IMR-90 (cell line): ENCODE measurements at places on chromosomes 2 and 18. TPM values are rescaled to one million over a fixed set of nuclear protein-coding genes. Genes with fewer than 3 reads are reported as not detected.
A peak's percentile ranks its signal among the peaks of the same experiment; 100 is the strongest.

KRTCAP3 gene
- not detected in 2 replicates for total RNA-seq

MLPH gene
- 13.8 and 13.9 TPM in 2 replicates for total RNA-seq

TDRD15 gene
- total RNA-seq, result not detected in 2 replicates

ZC3H15 gene
- 22.9 and 65.0 TPM in 2 replicates for total RNA-seq

PIEZO2 gene
- total RNA-seq, result 3.3 and 4.1 TPM in 2 replicates

TUBA3E gene
- not detected in 2 replicates for total RNA-seq

PPM1G gene
- 95.9 and 99.2 TPM in 2 replicates for total RNA-seq

AQP12B gene
- total RNA-seq, result not detected in 2 replicates

GRCh38 chr2:36027616-36028015, 328.0 kb upstream of the CRIM1 start:
- H3K4me1 ChIP-seq, result no peaks in the 10 kb centered on the region
- no peak overlapping the region for H3K27ac ChIP-seq
- no peaks in the 10 kb centered on the region for H3K27me3 ChIP-seq
- H3K4me3 ChIP-seq, result no peak overlapping the region
- DNase-seq, result no peak
- H3K36me3 ChIP-seq, result no peaks in the 10 kb centered on the region

DNA sequence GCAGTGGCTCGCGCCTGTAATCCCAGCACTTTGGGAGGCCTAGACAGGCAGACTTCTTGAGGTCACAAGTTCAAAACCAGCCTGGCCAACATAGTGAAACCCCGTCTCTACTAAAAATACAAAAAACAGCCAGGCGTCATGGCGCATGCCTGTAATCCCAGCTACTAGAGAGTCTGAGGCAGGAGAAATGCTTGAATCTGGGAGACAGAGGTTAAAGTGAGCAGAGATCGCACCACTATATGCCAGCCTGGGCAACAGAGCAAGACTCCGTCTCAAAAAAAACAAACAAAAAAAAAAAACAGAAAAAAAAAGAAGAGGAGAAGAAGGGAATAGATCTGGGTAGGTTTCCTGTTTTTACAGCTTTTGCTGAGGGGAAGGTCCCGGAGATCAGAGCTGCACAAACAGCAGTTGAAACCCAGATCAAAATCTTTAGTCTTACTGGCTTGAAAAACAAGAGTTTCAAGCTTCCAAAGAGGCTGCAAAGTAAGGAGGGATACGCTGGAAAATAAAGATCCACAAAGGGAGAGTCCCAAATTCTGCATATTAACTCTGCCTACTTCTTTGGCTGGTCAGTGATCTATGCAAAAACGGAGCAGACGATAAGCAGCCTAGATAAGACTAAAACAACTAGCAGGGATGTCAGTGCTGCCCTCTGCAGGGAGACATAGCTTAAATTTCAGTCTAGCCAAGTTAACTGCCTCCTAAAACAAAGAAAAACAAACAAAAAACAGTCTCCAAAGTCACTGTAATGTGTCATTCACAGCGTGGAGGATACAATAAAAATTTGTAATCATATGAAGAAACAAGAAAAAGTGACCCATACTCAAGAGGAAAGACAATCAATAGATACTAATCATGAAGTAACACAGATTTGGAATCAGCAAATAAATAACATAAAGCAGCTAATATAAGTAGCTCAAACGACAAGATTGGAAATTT, 74.1 kb downstream of the TLK1 start:
- peak; percentile 68 for DNase-seq
- H3K4me3 ChIP-seq, result no peak overlapping the region
- no peak overlapping the region for H3K27ac ChIP-seq

- H3K4me1 ChIP-seq, result peaks cover 11% of the 10 kb centered on the region
Measured at GRCh38 chr18:70301667-70302066, 12.8 kb downstream of the SOCS6 start.

GRCh38 chr2:192544371-192544955, 349.7 kb upstream of the TMEFF2 start:
- no peak overlapping the region for H3K4me3 ChIP-seq
- no peaks in the 10 kb centered on the region for H3K36me3 ChIP-seq
- H3K4me1 ChIP-seq, result no peaks in the 10 kb centered on the region
- no peak for DNase-seq
- no peak overlapping the region for H3K27ac ChIP-seq
- H3K27me3 ChIP-seq, result no peaks in the 10 kb centered on the region

DNA sequence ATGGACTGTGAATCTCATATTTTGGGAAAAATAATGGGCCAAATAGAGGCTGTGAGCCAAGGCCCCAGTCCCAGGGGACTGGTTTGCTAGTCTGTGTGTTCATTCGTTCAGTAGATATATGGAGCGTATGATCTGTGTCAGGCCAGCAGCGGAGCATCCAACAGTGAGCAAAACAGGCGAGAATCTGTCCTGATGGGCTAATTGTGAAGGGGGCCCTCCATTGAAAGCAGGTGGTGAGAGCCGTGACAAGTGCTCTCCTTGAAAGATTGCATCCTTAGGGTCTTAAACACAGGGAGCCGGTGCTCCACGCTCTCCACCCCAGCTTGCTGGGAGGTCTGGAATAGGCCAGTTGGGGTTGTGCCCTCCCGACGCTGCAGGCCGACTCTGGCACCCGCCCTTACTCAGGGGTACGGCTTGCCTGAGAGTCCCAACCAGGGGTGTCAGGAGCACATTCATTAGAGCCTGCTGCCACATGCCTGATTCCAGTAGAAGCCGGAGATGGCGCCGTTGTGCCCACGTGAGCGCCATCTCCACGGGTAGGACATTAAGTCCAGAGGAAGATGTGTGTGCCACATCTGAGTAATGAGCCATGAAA, 213.3 kb downstream of the SH3RF3 start:
- peaks cover 14% of the 10 kb centered on the region for H3K4me1 ChIP-seq
- no peak overlapping the region for H3K27ac ChIP-seq
- H3K27me3 ChIP-seq, result no peaks in the 10 kb centered on the region
- no peak for DNase-seq

- H3K27ac ChIP-seq, result no peak overlapping the region
- no peaks in the 10 kb centered on the region for H3K27me3 ChIP-seq
- DNase-seq, result peak; percentile 50
- no peaks in the 10 kb centered on the region for H3K4me1 ChIP-seq
Measured at GRCh38 chr2:55511508-55512124, 7.9 kb upstream of the CFAP36 start.

- H3K4me1 ChIP-seq, result no peaks in the 10 kb centered on the region
- DNase-seq, result no peak
- no peak overlapping the region for H3K4me3 ChIP-seq
- H3K36me3 ChIP-seq, result no peaks in the 10 kb centered on the region
- H3K27ac ChIP-seq, result no peak overlapping the region
Measured at GRCh38 chr2:16755442-16755841, 89.8 kb upstream of the CYRIA start.

- peaks cover 13% of the 10 kb centered on the region for H3K4me1 ChIP-seq
- H3K27ac ChIP-seq, result peak overlapping the region; percentile 90
- H3K4me3 ChIP-seq, result peak overlapping the region; percentile 40
- H3K27me3 ChIP-seq, result no peaks in the 10 kb centered on the region
- DNase-seq, result peak; percentile 95
Measured at GRCh38 chr18:12287684-12288402, 20.2 kb upstream of the TUBB6 start.

- peaks cover 11% of the 10 kb centered on the region for H3K36me3 ChIP-seq
- H3K27ac ChIP-seq, result no peak overlapping the region
- DNase-seq, result peak; percentile 41
- H3K27me3 ChIP-seq, result no peaks in the 10 kb centered on the region
- no peak overlapping the region for H3K4me3 ChIP-seq
- peaks cover 6% of the 10 kb centered on the region for H3K4me1 ChIP-seq
Measured at GRCh38 chr2:38685116-38685735, 19.3 kb downstream of the GALM start.

GRCh38 chr2:61937886-61938285, 32.4 kb downstream of the COMMD1 start:
- H3K4me3 ChIP-seq, result no peak overlapping the region
- H3K4me1 ChIP-seq, result no peaks in the 10 kb centered on the region
- no peak overlapping the region for H3K27ac ChIP-seq

DNA sequence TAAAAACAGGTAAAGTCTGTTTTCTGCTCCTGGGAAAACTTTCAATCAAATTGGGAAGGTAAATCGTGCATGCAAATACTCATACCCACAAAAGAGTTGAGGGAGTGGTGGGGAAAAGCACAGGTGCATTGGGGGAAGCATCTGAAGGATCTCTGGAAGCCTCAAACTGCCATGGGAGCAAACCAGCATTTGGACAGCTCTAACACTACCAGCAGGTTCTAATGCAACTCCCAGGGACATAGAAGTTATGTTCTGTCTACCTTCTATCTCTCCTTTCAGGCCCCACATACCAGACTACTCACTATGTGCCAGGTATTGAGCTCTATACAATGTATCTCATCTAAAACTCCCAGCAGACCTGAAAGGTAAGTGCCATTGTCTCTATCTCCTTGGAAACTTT, 933.7 kb downstream of the NRXN1 start:
- no peak overlapping the region for H3K27ac ChIP-seq
- H3K27me3 ChIP-seq, result no peaks in the 10 kb centered on the region
- H3K4me3 ChIP-seq, result no peak overlapping the region
- no peaks in the 10 kb centered on the region for H3K4me1 ChIP-seq

GRCh38 chr2:47541848-47542450, 139.0 kb downstream of the MSH2 start:
- H3K36me3 ChIP-seq, result no peaks in the 10 kb centered on the region
- H3K4me3 ChIP-seq, result no peak overlapping the region
- peak; percentile 18 for DNase-seq
- H3K27me3 ChIP-seq, result peaks cover 26% of the 10 kb centered on the region
- 0 out of 2 replicates have a peak, but pooled peaks cover 2% of the 10 kb centered on the region for H3K4me1 ChIP-seq

- H3K27me3 ChIP-seq, result no peaks in the 10 kb centered on the region
- no peak overlapping the region for H3K4me3 ChIP-seq
Measured at GRCh38 chr18:70826571-70826970, 537.7 kb downstream of the SOCS6 start.

DNA sequence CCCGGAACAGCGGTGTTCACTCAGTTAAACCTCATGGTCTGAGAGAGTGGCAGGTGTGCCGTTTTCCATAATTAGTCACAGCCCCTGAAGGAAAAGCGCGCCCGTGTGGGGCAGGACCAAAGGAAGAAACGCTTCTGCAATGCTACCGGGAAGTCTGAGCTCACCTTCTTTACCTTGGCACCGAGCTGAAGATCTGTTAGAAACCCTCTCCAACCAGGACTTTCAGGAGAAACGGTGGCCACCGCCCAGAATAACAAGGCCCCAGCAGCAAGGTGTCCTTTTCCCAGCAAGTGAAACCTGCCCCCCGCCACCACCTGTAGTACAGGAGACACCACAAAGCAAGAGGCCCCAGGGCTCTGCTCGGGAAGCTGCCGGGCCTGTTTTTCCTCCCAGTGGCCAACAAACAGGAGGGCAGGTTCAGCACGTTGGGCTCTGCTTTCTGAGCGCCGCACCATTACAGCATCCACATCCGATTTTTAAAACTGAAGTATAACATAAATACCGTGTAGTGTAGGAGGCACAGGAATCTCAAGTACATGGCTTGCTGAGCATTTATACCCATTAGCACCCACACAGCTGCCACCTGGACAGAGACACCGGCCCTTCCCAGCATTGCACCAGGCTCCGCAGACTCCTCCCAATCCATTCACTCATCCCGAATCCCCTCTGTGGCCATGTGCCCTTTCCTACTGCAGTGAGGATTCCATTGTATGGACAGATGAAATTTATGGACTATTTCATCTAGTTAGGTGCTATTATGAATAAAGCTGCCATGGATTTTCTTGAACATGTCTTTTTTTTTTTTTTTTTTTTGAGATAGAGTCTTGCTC, 121.8 kb upstream of the RIOK3 start:
- H3K36me3 ChIP-seq, result 0 out of 2 replicates have a peak, but pooled peaks cover 3% of the 10 kb centered on the region
- no peak overlapping the region for H3K4me3 ChIP-seq
- H3K27ac ChIP-seq, result no peak overlapping the region
- peaks cover 2% of the 10 kb centered on the region for H3K4me1 ChIP-seq
- DNase-seq, result no peak

GRCh38 chr2:182631299-182631698, 84.8 kb upstream of the DNAJC10 start:
- H3K27me3 ChIP-seq, result no peaks in the 10 kb centered on the region
- no peaks in the 10 kb centered on the region for H3K36me3 ChIP-seq
- no peaks in the 10 kb centered on the region for H3K4me1 ChIP-seq
- no peak for DNase-seq
- no peak overlapping the region for H3K4me3 ChIP-seq

DNA sequence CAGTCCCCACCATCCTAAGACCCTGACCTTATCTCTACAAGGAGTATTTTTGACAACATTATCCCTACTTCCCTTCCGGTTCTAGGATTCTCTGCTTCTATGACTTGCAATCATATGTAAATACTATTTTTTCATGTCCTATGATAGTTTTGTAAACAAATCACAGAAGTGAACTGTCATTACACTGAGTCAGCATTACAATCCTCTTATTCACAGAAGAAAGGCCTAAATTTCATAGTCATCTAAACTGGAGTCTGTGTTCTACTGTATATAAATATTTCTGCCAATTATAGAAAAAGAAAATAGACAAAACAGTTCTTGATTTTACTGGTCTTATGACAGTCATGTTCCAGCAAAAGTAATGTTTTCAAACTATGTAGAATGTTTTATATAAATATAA, 265.1 kb downstream of the NCKAP5 start:
- peak; percentile 90 for DNase-seq
- peak overlapping the region; percentile 94 for H3K27ac ChIP-seq
- H3K27me3 ChIP-seq, result no peaks in the 10 kb centered on the region

DNA sequence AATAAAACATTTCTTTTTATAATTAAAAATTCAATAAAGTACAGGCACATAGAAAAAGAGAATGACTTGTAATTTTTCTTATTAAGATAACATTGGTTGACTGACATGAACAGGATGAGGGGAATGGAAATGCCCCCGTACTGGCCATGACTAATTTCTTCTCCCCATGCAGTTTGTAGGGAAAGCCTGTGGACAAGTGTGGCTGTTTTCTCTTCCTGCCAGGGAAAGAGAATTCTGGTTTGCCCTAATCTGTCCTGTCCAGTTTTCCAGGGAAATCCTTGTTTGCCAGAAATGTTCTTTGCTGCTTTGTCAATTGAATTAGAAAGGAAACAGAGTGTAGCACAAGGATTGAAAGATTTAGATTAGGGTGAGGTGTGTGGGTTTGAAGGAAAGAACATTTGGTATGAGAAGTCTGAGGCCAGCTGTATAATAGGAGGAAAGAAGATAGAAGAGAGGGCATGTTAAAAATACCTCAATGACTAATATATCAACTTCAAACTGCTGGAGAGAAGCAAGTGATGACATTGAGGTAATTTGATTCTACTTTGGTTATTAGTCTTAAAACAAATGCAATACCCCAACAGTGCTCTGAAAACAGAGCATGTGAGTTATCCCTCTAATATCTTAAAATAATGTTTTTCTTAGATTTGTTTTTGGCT, 593.9 kb upstream of the ZNF804A start:
- DNase-seq, result no peak
- no peak overlapping the region for H3K4me3 ChIP-seq
- no peaks in the 10 kb centered on the region for H3K36me3 ChIP-seq
- H3K4me1 ChIP-seq, result no peaks in the 10 kb centered on the region

GRCh38 chr2:21361957-21362486, 238.3 kb downstream of the TDRD15 start:
- H3K4me1 ChIP-seq, result no peaks in the 10 kb centered on the region
- DNase-seq, result no peak
- no peaks in the 10 kb centered on the region for H3K36me3 ChIP-seq

GRCh38 chr2:218294430-218295022, 2.2 kb upstream of the TMBIM1 start:
- H3K4me1 ChIP-seq, result peaks cover 20% of the 10 kb centered on the region
- DNase-seq, result no peak
- no peak overlapping the region for H3K27ac ChIP-seq
- no peaks in the 10 kb centered on the region for H3K36me3 ChIP-seq
- H3K27me3 ChIP-seq, result no peaks in the 10 kb centered on the region
- H3K4me3 ChIP-seq, result no peak overlapping the region
